ENCODE measurements at places on chromosomes 16 and 17.

DNA sequence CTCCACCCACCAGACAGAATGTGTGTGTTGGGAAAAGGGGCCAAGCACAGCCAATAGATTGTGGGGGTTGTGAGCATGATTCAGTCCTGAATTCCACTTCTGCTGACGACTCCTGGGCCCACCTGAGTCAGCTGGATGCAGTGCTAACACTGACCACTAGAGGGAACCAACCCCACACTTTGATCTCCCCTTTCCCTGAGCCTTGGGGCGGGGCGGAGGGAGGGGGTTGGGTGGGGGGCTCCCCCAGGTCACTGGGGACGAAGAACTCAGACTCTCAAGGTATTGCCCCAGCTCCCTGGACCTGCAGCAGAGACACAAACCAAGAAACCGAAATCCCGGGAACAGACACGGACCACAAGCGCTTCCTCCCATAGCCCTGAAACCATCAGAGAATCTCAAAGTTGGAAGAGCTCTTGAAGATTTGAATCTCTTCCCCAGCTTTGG is 621 bp upstream of the CSHL1 start:
- peak; percentile 3 for DNase-seq

- DNase-seq: no peak
Observed at GRCh38 chr16:794853-795466, 5.6 kb downstream of the GNG13 start.

DNA sequence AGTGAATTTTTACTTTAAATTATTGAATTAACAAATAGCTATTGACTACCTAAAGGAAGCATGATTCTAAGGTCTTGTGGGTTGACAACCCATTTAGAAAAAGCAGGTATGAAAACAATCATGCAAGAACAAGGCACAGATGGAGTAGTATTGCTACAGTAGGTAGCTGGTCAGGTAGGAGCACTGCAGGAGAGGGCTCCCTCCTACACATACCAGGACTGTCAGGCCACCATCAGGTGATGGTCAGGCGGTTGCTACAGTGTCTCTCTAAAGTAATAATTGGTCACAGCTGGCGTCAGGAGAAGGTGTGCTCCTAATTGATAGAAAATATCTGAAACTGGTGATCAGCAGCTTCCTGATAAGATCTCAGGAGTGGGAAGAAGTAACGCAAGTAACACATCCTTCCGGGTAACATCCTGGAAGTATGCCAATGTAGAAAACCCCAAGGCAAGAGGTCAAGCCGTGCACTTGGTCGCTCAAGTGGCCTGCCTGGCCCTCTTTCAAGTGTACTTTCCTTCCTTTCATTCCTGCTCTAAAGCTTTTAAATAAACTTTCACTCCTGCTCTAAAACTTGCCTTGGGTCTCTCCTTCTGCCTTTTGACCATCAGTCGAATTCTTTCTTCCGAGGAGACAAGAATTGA is 486.5 kb downstream of the TMEM114 start:
- DNase-seq: no peak

- DNase-seq: no peak
Observed at GRCh38 chr17:34584805-34585416, 5.5 kb downstream of the TMEM132E start.

- DNase-seq: no peak
Observed at GRCh38 chr17:57404073-57404472, 147.8 kb downstream of the MSI2 start.

- peak; percentile 38 for DNase-seq
Observed at GRCh38 chr16:29784901-29785500, 5.5 kb upstream of the KIF22 start.

- DNase-seq: peak; percentile 44
Observed at GRCh38 chr16:72921620-72922019, 126.3 kb downstream of the ZFHX3 start.

GRCh38 chr17:74009056-74009625 is 194.3 kb upstream of the RPL38 start:
- DNase-seq: no peak

DNA sequence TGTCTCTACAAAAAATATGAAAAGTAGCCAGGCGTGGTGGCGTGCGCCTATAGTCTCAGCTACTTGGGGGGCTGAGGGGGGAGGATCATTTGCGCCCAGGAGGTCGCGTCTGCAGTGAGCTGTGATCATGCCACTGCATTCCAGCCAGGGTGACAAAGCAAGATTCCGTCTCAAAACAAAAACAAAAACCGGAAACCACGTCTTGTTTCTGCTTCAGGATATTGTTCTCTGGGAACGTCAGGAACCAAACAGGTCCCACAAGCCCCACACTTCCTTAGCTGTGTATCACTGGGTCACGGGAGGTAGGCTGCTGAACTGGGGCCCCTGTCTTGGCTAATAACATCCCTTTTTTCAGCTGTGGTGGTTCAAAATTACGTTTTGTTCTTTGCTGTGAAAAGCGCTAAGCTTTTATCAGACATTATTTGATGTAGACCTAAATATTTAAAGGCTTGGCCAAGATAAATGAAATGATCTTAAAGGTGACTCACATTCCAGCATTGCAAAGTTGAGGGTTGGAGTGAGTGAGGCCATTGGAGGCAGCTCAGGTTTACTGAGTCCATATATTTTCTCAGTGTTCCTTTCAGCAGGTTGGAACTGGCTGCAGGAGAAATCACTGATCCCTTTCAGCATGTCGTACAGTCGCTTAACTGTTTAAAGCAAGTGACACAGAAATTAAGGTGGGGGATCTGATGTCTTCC is 16.4 kb upstream of the SEC14L1 start:
- no peak for DNase-seq

DNA sequence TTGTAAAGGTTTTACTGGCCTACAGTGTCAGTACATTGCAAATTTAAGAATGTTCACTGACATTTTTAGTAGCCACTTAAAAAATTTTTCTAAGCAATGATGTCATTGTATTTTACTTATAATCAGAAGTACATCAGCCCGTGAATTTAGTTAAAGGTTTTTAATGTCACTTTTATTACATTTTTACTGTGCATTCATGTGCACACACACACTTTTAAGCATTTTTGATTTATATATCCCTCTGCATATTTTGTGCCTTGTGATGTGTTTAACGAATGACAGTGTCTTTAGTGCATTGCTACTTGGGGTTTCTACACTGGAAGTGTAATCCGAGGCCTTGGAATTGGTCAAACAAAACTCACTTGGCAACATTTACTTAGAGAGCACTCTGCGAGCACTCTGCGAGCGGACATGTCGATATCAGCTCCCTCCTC is 190.4 kb downstream of the WWOX start:
- DNase-seq: no peak

GRCh38 chr17:10798332-10798749 is 5.6 kb downstream of the TMEM238L start:
- DNase-seq: no peak

- no peak for DNase-seq
Observed at GRCh38 chr16:57572978-57573728, 30.7 kb downstream of the ADGRG5 start.

- no peak for DNase-seq
Observed at GRCh38 chr17:19883537-19884215, 15.9 kb upstream of the ULK2 start.

- no peak for DNase-seq
Observed at GRCh38 chr16:21302898-21303528, 24.9 kb upstream of the CRYM start.

GRCh38 chr17:76479515-76480060 is 12.2 kb downstream of the AANAT start:
- DNase-seq: no peak

GRCh38 chr16:49640581-49640980 is 215.3 kb downstream of the ZNF423 start:
- DNase-seq: no peak

DNA sequence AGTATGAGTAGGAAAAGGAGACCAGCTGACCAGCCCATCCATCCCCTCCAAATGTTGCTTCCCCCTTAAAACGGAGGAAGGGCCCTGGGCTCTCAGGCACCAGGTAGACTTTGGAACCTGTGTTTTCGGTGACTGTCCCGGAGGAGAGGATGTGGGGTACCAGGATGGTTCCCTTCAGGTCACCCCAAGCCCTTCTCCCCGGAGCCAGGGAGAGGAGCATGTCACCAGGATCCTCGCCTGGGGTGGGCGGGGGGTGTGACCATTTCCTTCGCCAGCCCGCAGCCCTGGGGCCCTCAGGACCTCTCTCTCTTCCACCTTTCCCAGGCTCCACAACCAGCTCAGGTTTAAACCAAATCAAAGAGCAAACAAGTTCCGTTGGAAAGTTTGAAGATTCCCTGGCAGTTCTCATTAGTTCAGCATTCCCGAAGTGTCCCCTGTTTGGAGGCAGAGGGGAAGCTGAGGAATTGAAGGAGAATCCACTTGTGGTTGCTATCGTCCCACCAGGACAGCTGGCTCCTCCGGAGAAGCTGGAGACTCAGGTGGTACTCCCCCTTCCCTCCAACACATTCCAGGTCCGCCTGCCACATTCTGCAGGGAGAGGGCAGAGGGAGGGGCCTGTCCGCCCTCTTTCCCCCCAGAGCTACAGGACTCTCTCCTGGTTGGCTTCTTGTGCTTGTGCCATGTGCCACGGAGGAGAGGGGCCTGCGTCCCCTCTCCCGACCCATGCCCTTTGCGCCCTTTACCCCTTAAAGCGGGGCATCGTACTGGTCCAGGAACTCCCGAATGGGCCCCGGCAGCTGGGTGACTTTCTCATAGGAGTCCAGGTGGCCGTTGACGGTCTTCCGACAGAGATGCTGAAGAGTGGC is 2.0 kb downstream of the SOCS3 start:
- no peak for DNase-seq

DNA sequence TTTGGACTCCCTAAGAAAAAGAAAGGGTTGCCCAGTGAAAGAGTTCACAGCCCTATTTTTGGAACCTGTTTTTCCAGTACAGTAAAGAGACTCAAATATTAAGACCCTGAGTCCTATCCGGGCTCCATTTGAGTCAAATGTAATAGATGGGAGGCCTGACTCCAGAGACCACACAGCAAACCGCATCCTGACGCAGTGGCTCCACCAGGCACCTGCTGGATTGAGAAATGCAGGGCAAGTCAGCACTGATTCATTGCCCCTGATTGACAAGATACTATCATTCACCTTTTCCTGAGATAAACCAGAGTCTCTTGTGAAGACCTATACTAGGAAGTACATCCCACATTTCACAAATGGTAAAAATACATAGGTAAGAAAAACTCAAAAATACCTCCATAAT is 715.7 kb upstream of the SOX9 start:
- no peak for DNase-seq

DNA sequence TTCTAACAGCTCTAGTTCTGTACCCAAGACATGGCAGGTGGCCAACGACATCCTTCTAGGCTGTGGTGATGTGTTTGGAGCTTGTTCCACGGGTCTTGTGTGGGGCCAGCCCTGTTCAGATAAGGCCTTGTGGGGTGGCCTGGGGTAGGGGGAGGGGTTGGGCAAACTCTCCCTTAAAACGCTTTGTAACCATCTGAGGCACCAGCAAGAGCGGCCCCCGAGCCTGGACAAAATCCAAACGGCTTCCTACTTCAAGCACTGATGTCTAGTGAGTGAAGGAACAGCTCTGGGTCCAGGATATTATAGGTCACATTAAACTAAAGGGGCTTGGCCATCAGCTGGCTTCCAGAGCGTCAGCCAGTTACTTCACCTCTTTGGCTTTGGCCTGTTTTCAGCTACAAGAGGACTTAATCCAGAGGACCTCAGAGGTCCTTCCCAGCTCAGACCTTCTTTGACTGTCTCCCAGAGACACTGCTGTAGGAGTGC is 11.9 kb downstream of the SERPINF1 start:
- no peak for DNase-seq

DNA sequence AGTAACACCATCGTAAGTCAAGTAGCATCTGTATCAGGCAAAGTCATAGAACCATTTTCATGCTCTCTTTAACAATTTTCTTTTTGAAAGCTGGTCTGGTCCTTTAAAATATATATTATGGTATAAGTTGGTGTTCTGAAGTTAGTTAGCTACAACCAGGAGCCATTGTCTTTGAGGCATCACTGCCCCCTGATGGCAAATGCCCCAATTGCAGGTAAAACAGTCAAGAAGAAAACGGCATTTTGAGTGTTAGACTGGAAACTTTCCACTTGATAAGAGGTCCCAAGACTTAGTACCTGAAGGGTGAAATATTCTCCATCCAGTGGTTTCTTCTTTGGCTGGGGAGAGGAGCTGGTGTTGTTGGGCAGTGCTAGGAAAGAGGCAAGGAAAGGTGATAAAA is 14.1 kb downstream of the TP53 start:
- DNase-seq: no peak

All from substantia nigra (tissue), 51 donors.